ENCODE measurements at places on chromosomes 6 and 20.
A peak's percentile ranks its signal among the peaks of the same experiment; 100 is the strongest.

GRCh38 chr20:47688385-47689381 is 96.6 kb downstream of the SULF2 start:
- DNase-seq = no peak

- DNase-seq = no peak
Measured at GRCh38 chr6:125751334-125751916, 2.0 kb downstream of the HEY2 start.

DNA sequence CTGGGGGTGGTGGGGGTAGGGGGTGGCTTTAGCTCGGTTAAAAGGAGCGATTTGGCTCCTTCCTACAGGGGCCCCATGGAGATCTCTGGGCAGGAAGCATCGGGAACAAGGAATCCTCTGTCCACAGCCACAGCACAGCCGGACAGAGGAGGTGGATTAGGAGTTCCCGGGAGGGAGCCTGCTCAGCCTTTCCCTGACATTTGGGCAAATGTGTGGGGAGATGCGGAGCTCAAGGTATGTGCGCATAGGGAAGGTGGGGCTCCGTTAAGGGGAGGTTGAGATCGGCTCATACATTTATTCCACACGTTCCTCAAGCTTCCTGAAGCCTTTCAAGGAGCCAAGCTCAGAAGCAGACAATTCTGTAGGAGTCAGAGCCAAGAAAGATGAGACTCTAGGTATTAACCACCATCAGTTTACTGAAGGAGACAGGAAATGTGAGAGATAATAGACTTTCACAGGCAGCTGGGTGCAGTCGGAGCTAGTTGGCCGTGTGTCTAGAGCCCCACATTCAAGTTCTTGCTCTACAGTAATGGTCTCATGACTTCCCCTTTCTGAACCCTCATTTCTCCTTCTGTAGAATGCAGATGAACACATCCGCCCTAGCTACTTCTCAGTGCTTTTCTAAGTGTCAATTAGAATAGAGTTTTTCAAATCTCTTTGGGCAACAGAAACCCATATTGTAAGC is 40.8 kb upstream of the EPB41L1 start:
- no peak for DNase-seq

- no peak for DNase-seq
Measured at GRCh38 chr6:7218406-7218988, 94.5 kb downstream of the SSR1 start.

DNA sequence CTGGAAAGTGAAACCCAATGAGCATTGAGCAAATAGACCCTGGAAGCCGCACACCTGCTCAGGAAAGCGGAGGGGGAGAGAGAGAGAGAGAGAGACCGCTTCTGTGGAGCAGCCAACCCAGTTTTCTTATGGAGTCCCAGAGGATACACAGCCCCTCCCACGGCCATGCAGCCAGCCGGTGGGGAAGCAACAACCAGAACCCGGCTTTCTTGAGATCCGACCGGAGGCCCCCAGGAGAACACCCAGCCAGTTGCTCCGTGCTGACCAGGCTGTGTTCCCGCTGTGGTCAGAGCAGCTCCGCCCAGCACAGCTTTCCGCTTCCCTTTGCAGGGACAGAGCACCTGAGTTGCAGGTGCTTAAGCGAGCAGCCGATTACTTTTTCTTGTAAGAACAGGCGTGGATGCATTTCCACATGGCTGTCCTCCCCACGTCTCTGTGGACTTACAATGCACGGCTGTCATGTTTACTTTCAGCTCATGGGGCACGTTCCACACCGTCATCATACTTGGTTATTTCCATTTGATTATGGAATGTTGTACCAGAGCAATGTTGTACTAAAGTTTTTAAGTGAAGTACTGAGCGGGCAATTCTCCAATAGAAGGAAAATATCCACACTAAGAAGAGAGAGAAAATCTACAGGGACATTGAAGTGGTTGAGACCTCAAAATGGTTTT is 381.9 kb downstream of the THBS2 start:
- no peak for DNase-seq

DNA sequence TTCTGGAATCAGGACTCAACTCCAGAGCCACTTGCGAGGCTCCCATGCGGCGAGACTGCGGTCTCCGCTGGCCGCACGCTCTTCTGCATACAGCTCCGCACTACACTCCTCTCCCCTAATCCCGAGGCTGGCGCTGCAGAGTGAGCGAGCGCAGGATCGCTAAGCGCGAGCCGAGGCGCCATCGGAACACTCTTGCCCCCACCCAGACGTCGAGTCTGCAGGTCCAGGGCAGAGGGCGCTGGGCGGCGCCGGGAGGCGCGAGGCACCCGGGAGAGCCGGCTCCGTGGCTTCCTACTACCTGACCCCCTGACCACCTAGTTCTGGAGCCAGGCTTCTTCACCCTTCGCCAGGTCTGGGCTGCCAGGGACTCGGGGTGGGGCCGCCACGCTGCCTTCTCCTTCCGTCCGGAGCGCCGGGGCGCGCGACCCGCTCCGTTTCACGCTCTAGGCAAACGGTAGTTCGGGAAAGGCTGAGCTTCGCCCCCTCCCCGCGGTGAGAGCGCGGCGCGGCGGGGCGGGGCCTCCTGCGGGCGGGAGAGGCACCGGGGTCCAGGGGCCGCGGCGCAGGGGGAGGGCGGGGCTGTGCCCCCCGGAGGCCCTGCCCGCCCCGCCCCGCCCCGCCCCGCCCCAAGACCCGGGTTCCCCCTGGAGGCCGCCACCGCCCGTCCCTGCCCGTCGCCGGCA is 5.4 kb upstream of the TUBB2A start:
- DNase-seq = peak; percentile 73

DNA sequence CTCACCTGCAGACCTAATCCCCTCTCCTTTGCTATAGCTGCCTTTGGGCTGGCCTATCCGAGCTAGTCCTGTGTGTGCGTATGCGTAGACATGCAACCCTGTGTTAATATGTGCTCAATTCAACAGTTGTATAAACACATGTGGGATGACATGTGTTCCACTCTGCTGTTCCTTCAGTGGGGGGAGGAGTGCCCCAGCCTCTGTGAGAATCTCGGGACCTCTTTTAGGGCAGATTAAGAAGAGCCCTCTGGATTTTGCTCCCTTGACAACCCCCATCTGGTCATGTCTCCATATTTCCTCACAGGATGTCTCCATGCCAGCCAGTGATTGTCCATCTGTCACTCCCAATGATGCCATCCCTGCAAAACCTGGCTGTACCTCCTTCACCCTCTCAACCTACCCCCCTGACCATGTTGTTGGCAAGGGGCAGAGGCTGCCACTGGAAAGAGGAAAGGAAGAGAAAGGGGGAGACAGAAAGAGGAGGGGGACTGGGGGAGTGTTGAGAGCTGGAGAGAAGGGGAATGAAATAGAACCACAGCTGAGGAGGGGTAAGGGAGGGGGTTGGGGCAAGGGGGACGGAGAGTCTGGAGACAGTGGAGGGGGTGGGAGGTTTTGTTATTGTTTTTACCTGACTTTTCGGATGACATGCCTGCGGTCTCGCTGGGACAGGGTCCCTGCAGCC is 417 bp downstream of the PRRT1 start:
- DNase-seq = no peak

All from CD4-positive, alpha-beta T cell treated with Interleukin-21 for 1 hour (primary cell).